ENCODE measurements at places on chromosomes 1 and 21.

GRCh38 chr1:61120998-61121397 lies 38.6 kb downstream of the NFIA start:
- H3K36me3 ChIP-seq: no peaks in the 10 kb centered on the region
- peak overlapping the region; percentile 27 for H3K27ac ChIP-seq
- no peaks in the 10 kb centered on the region for H3K27me3 ChIP-seq
- no peak for DNase-seq
- peaks cover 6% of the 10 kb centered on the region for H3K4me1 ChIP-seq
- H3K4me3 ChIP-seq: no peak overlapping the region

DNA sequence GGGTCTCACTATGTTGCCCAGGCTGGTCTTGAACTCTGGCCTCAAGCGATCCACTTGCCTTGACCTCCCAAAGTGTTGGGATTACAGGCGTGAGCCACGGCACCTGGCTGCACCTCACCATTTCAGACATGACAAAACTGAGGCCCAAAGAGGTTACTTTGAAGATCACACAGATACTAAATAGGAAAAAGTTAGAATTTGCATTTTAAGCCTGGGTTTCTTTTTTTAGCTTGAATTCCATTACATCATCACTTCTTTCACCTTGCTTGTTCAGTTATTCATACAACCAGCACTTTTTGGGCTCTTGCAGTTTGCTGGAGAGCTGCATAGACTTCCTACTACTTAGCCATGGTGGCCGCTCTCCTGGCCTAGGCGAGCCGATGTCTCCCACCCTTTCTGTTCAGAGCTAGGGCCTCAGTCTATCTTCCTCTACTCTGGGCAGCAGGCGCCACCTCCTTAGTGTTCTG lies 16.3 kb upstream of the CD2 start:
- peaks cover 8% of the 10 kb centered on the region for H3K4me1 ChIP-seq
- no peak for DNase-seq
- H3K36me3 ChIP-seq: no peaks in the 10 kb centered on the region

GRCh38 chr1:147720557-147720956 lies 39.8 kb downstream of the GJA5 start:
- no peaks in the 10 kb centered on the region for H3K4me1 ChIP-seq
- no peaks in the 10 kb centered on the region for H3K36me3 ChIP-seq
- DNase-seq: no peak
- H3K4me3 ChIP-seq: no peak overlapping the region
- H3K27me3 ChIP-seq: no peaks in the 10 kb centered on the region

DNA sequence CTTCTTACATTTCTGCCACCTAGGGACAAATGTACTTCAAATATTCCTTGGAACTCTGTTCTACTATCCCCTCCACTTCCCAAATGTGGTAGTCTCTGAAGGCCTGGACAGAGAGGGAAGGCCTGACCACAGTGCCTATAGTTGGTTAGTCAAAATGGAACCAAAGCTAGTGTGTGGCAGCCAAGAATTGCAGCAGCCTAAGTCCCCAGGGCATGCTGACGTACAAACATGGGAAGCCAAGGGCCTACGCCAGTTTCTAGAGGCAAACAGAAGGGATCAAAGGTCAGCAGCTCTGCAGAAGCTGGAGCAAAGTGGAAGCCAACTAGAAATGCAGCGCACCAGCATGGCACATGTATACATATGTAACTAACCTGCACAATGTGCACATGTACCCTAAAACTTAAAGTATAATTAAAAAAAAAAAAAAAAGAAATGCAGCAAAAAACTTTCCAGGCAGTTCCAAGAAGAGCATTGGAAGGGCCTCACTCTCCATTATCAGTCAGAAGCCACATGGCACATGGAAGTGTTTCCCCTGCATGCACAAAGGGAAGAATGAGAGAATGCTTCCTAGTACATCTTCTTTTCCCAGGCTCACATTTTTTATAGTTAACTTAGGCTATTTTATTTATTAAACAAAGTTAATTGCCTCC lies 39.4 kb upstream of the GADD45A start:
- peak overlapping the region; percentile 55 for H3K27ac ChIP-seq
- H3K27me3 ChIP-seq: no peaks in the 10 kb centered on the region
- no peak overlapping the region for H3K4me3 ChIP-seq
- peaks cover 19% of the 10 kb centered on the region for H3K4me1 ChIP-seq
- no peak for DNase-seq

DNA sequence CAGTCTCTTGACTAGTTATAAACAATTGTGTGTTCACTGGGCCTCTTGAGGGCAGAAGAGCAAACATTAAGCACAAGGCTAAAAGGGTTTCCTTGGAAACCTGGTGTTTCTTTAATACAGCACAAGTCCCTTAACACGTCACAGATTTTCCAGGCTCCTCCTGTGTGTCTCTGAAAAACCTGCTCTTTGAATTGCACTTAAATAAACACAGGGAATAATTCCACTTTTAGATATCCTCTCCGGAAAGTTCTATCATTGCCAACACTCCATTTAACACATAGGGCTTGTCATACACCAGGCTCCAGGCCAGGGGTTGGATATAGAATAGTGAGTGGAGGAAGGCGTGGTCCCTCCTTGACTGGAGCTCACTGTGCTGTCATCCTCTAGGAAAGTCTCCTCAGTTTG lies 442.6 kb downstream of the DSCAM start:
- H3K4me3 ChIP-seq: no peak overlapping the region
- no peaks in the 10 kb centered on the region for H3K36me3 ChIP-seq
- H3K4me1 ChIP-seq: no peaks in the 10 kb centered on the region
- no peaks in the 10 kb centered on the region for H3K27me3 ChIP-seq
- peak overlapping the region; percentile 73 for H3K27ac ChIP-seq

DNA sequence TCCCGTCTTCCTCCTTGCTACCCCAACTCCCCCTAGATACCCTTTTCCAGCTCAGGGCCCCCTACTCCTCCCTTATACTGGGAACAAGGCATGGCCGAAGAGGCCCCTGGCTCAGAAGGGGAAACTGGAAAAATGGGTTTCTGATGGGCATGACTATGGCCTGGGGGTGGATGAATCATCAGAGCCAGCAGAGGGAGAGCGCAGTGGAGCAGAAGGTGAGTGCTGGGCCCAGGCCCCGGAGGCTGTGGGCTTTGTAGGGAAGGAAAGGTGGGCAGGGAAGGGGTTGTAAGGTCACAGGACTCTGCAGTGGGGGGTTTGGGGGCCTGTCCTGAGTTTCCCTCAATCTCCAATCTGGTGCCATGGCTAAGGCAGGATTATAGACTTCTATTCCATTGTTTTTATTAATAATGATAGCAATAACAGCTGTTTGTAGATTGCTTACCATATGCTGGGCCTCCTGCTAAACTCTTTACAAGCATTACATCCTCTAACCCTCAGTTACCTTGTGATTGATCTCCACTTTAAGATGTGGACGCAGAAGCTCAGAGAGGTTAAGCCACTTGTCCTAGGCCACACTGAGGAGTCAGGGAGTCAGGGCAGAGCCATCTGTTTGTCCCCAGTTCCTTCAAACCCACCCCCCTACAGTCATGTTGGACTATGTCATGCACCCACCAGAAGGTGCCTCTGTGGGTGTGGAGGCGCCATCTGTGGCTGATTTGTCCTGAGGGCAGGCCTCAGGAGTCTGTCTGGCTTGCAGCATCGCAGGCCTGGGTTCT lies 36.2 kb upstream of the ZNF362 start:
- no peaks in the 10 kb centered on the region for H3K27me3 ChIP-seq
- no peaks in the 10 kb centered on the region for H3K36me3 ChIP-seq
- no peak overlapping the region for H3K4me3 ChIP-seq
- no peaks in the 10 kb centered on the region for H3K4me1 ChIP-seq
- DNase-seq: no peak

DNA sequence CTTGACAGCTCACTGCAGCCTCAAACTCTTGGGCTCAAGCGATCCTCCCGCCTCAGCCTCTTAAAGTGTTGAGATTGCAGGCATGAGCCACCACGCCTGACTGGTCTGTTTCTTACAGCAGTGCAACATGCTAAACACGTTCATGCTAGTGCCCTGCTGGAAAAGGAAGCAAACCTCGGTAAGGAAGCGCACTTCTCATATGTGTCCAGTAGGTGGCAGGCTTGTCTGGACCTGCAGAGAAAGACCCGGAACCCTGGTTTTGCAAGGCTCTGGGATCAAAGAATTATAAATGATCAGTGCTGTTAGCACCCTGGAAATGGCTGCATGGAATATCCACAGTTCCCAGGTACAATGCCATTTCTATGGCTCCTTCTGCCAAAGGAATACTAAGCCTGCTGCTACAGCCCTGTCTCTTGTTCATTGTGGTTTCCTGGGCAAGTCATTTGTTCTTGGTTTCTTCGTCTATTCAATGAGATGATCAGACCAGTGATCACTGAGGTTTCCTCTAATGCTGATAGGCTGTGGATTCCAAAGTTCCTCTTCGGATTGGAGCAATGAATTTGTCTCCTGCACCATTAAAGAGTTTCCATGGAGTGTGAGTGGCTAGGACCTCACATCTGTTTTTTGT lies 15.9 kb downstream of the RNU5D-1 start:
- no peak overlapping the region for H3K27ac ChIP-seq
- no peak overlapping the region for H3K4me3 ChIP-seq
- peak; percentile 57 for DNase-seq
- peaks cover 8% of the 10 kb centered on the region for H3K4me1 ChIP-seq
- H3K27me3 ChIP-seq: no peaks in the 10 kb centered on the region

- H3K27ac ChIP-seq: no peak overlapping the region
- H3K4me1 ChIP-seq: no peaks in the 10 kb centered on the region
- no peaks in the 10 kb centered on the region for H3K36me3 ChIP-seq
- H3K4me3 ChIP-seq: no peak overlapping the region
- no peaks in the 10 kb centered on the region for H3K27me3 ChIP-seq
Observed at GRCh38 chr1:228889289-228889688, 154.0 kb downstream of the RHOU start.

- peaks cover 2% of the 10 kb centered on the region for H3K36me3 ChIP-seq
- DNase-seq: no peak
- H3K4me1 ChIP-seq: peaks cover 16% of the 10 kb centered on the region
- H3K27me3 ChIP-seq: no peaks in the 10 kb centered on the region
Observed at GRCh38 chr1:2962541-2962940, 58.7 kb upstream of the ACTRT2 start.

DNA sequence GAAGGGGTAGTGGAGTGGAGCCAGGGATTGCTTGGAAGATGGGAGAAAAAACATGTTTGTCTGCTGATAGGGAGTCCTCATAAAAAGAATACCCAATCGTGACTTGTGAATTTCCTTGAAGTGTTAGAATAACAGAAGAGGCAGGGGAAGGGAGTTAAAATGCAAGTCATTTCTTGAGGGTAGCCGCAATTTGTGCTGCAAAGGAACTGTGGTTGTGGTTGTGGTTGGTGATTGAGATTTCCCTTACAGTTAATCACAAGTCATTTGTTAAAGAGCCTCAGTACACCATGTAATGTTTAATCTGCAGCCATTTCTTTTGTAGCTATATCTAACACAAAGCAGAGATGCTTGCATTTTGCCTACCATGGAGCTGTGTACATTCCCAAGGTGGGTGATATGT lies 38.5 kb upstream of the EGLN1 start:
- DNase-seq: no peak
- no peaks in the 10 kb centered on the region for H3K36me3 ChIP-seq
- no peak overlapping the region for H3K4me3 ChIP-seq
- no peaks in the 10 kb centered on the region for H3K27me3 ChIP-seq

GRCh38 chr21:19776076-19776475 lies 1222.1 kb upstream of the NCAM2 start:
- H3K27me3 ChIP-seq: no peaks in the 10 kb centered on the region
- H3K36me3 ChIP-seq: no peaks in the 10 kb centered on the region
- no peak overlapping the region for H3K4me3 ChIP-seq
- H3K4me1 ChIP-seq: no peaks in the 10 kb centered on the region
- no peak for DNase-seq

DNA sequence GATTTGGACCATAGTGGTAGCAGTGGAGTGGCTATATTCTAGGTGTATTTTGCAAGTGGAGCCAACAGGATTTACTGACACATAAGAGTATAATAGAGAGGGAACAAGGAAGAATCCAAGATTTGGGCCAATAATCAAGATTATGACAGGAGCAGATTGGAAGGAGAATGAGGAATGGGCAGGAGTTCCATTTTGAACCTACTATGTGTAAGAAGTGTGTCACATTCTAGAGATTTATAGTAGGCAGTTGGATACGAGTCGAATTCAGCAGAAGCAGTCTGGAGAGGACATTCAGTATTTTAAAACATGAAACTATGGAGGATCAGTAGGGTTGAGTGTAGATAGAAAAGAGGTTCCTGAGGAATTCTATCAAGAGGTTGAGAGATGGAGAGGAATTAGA lies 21.7 kb downstream of the INKA2 start:
- H3K27ac ChIP-seq: no peak overlapping the region
- no peak for DNase-seq
- peaks cover 23% of the 10 kb centered on the region for H3K4me1 ChIP-seq

GRCh38 chr21:34845521-34846451 lies 177.0 kb downstream of the CLIC6 start:
- no peak for DNase-seq
- H3K4me1 ChIP-seq: peaks cover 19% of the 10 kb centered on the region
- no peak overlapping the region for H3K27ac ChIP-seq
- no peak overlapping the region for H3K4me3 ChIP-seq

GRCh38 chr1:92752719-92753118 lies 32.2 kb downstream of the EVI5 start:
- H3K4me1 ChIP-seq: peaks cover 4% of the 10 kb centered on the region
- H3K27ac ChIP-seq: no peak overlapping the region
- H3K4me3 ChIP-seq: no peak overlapping the region
- no peaks in the 10 kb centered on the region for H3K27me3 ChIP-seq

GRCh38 chr1:1058921-1059493 lies 15.1 kb downstream of the RNF223 start:
- DNase-seq: no peak
- peaks cover 51% of the 10 kb centered on the region for H3K27me3 ChIP-seq
- peaks cover 25% of the 10 kb centered on the region for H3K36me3 ChIP-seq
- peaks cover 38% of the 10 kb centered on the region for H3K4me1 ChIP-seq
